Mesangial cell (primary cell): ENCODE measurements at places on chromosomes 2 and 18. TPM values are rescaled to one million over a fixed set of nuclear protein-coding genes. Genes with fewer than 3 reads are reported as not detected.

Gene MC2R
- not detected in 2 replicates for total RNA-seq

Gene REG1B
- not detected in 2 replicates for total RNA-seq

Gene FTCDNL1
- 0.49 and 2.7 TPM in 2 replicates for total RNA-seq

Gene INPP4A
- 16.8 and 20.7 TPM in 2 replicates for total RNA-seq

Gene PLEK
- under 0.01 TPM in 1 of 2 replicates, not detected in the other for total RNA-seq
